ENCODE measurements at places on chromosomes 16 and 17. TPM values are rescaled to one million over a fixed set of nuclear protein-coding genes. Genes with fewer than 3 reads are reported as not detected.

Gene ACOX1
- 61.3 TPM for total RNA-seq

GRCh38 chr17:37274461-37274860 lies 101.3 kb upstream of the C17orf78 start:
- no peak for DNase-seq
- H3K4me3 ChIP-seq: no peak overlapping the region
- H3K27me3 ChIP-seq: no peaks in the 10 kb centered on the region
- peaks cover 21% of the 10 kb centered on the region for H3K36me3 ChIP-seq

DNA sequence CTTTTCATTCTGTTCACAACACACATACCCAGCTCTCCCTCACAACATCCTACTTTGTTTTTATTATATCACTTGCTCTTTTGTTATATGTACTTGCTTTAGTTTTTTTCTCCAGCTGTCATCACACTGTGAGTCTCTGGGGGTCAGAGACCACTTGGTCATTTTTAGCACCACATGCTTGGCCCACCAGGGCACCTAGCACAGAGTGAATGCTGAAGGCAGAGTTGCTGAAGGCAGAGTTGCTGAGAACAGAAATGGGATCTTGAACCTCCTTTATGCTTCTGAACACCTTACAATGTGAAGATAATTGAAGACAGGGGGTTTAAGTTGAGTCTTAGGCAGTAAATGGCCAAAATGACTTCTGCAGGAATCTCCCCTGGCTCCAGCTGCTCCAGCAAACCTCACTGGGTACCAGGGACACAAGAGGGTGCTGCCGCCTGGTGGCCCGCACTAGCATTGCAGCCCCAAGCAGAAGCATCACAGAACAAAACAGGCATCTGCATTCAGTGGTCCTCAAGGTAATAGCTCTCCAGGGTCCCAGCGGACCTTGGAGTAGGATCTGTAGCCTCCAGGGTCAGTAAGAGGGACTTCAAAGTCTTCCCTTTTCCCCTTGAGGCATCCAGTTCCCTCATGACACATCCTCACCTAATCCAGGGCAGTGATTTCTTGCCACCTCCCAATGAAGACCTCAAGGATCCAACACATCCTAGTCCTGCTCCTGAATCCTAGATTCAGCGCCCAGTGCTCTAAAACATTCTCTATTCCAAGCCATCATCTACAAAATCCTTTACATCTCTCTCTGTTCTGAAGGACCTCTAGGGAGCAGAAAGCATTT lies 1972.6 kb downstream of the TP53TG3F start:
- no peaks in the 10 kb centered on the region for H3K27me3 ChIP-seq
- no peaks in the 10 kb centered on the region for H3K4me1 ChIP-seq
- DNase-seq: no peak
- H3K36me3 ChIP-seq: no peaks in the 10 kb centered on the region
- no peak overlapping the region for H3K27ac ChIP-seq

DNA sequence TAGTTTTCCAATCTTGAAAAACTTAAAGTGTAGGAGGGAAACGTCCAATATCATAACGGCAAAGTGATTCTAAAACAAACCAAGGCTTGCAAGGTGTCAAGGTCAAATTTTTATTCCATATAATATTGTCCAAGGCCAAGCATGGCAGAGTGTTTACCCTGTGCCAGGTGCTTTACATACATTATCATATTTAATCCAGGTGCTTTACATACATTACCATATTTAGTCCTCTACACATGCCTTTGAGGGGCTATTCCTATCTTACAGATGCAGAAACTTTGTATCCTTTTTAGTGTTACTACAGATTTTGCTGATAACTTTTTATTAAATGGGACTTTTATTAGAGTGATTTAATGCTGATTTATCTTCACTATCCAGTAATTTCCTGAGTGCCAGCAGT lies 23.9 kb downstream of the MAF start:
- no peak overlapping the region for H3K4me3 ChIP-seq
- H3K36me3 ChIP-seq: no peaks in the 10 kb centered on the region
- no peak overlapping the region for H3K27ac ChIP-seq
- no peak for DNase-seq

DNA sequence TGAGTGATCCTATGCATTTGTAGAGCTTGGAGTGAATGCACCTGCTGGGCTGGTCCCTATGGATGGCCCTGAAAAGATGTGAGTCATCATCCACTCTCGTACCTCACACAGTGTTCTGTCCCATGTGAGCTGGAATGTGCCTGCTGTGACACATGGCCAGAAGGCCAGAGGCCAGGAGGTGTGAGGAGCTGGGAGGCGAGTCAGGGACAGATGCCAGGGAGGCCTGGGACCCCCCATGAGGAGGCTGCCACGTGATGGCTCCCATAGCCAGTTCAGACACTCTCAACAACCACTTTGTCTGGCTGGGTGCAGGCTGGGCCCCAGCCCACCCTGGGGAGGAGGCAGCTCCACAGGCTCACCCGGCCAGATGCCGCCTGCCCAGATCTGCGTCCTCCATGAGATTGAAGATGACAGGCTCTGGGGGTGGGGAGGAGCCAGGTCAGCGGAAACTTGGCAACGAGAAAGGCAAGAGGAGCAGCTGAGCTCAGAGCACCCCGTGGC lies 168.8 kb downstream of the C16orf78 start:
- H3K27ac ChIP-seq: no peak overlapping the region
- no peak for DNase-seq
- peaks cover 6% of the 10 kb centered on the region for H3K4me1 ChIP-seq
- H3K27me3 ChIP-seq: no peaks in the 10 kb centered on the region
- H3K36me3 ChIP-seq: no peaks in the 10 kb centered on the region

DNA sequence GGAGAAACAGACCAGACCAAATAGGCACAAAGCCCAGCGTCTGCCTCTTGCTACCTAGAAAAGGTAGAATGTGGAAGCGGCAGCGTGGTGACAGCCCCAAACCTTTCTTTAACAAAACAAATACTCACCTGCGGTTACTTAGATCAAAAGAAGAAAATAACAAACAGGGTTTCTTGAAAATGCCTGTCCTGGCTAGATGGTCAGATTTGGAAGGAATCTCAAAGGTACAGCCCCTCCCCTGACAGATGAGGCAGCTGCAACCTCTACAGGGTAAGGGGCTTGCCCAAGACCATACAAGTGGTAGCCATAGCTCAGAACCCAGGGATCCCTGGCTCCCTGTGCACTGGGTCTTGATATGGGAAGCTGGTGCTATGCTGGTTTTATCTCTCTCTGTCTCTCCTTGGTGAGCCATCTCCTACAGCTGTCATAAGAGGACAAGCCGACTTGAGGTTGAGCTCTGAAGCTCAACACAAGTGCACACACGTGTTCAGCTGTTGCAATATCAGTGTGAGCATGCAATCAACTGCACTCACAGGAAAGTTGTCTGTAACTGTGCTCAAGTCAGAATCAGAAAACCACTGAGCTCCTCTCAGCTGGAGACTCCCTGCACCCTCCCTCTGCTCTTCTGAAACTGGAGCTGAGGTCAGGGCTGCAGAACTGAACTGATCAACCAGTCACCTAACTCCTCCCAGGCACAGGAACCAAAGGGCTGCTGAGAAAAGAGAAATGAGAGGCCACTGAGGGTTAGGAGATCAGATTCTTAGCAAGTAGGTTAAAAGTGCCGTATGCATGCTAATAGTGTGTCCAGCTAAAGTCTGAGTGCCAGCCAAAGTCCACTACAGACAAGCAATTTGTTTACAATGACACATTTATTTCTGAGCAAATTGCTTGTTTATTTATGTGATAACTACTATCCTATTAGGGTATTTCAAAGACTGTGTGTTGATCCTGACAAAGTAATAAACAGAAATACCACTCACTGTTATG lies 6.1 kb upstream of the RNF157 start:
- no peak overlapping the region for H3K27ac ChIP-seq
- no peak for DNase-seq
- H3K4me1 ChIP-seq: no peaks in the 10 kb centered on the region

Gene TCAP
- 1.4 TPM for total RNA-seq

GRCh38 chr17:2412561-2413021 lies 11.7 kb upstream of the MNT start:
- no peaks in the 10 kb centered on the region for H3K27me3 ChIP-seq
- H3K36me3 ChIP-seq: peaks cover 5% of the 10 kb centered on the region
- H3K4me1 ChIP-seq: peaks cover 13% of the 10 kb centered on the region
- DNase-seq: no peak
- H3K27ac ChIP-seq: no peak overlapping the region

Gene GGT6
- not detected for total RNA-seq

DNA sequence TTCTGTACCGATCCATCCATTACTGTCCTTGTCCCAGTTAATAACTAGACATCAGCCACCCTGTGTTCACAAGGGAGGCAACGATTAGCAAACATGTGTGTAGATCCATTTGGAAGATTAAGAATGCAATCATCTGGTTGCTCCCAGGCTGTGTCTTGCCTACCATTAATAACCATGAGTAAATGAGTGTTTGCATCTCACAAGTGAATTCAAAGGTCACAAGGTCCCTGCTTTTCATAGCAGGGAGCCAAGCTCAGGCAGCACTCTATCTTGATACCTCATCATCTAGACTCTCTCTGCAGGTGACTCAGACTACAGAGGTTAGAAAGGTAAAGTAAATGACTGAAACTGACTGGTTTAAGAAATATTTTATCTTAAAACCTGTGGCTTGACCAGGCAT lies 25.3 kb downstream of the VWA3A start:
- H3K4me3 ChIP-seq: no peak overlapping the region
- H3K27ac ChIP-seq: no peak overlapping the region

DNA sequence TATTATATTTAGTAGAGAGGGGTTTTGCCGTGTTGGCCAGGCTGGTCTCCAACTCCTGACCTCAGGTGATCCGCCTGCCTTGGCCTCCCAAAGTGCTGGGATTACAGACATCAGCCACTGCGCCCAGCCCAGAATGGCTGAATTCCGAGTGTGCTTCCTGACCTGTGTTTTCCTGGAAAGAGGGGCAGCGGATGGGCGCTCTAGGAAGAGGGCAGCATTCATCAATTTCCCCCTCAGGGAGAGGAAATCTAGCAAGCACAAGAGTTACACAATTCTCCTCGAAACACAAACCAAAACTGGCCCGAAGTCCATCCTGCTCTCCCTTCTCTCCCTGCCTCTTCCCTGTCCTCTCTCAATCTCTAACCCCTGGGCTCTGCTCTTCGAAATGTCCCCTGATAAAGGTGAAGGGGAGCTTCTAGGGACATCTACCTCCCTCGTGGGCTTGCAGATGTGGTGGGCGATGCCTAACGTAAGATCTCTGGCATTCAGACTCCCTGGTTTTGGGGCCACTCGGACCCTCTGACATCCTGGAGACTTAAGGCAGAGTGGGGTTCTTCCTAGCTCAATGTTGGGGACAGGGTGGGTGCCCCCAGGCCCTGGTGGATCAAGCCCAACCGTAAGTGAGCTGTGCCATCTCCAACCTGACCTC lies 1.0 kb downstream of the IL27 start:
- no peak for DNase-seq
- no peaks in the 10 kb centered on the region for H3K4me1 ChIP-seq
- H3K27ac ChIP-seq: no peak overlapping the region
- H3K27me3 ChIP-seq: peaks cover 7% of the 10 kb centered on the region
- H3K4me3 ChIP-seq: no peak overlapping the region

Gene TNK1
- 1.6 TPM for total RNA-seq

DNA sequence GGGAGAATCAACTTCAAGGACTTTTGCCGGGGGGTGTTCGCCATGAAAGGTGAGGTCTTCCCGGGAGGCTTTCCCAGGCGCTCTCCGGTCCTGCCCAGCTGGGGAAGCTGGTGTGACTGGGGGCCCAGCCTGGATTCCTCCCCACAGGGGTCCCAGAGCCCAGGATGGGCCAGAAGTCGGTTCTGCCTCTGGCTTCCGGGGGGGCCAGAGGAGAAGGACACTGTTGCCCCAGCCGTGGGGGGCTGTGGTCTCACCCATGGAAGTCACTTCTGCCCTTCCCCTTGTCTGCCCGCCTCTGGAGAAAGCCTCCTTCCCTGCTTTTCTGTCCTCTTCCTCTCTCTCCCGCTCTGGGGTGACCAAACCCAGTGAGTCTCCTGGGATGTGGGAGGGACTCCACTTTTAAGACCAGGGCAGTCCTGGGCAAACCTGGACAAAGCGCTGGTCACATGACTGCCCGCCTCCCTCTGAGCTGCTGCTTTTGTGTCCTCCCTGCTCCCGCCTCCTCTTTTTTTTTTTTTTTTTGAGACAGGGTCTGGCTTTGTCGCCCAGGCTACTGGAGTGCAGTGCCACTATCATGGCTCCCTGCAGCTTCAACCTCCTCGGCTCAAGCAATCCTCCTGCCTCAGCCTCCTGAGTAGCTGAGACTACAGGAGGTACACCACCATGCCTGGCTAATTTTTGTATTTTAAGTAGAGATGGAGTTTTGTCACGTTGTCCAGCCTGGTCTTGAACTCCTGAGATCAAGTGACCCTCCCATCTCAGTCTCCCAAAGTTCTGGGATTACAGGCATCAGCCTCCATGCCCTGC lies 40.6 kb downstream of the RAB11FIP4 start:
- no peaks in the 10 kb centered on the region for H3K4me1 ChIP-seq
- DNase-seq: no peak
- H3K4me3 ChIP-seq: no peak overlapping the region
- H3K27ac ChIP-seq: no peak overlapping the region

DNA sequence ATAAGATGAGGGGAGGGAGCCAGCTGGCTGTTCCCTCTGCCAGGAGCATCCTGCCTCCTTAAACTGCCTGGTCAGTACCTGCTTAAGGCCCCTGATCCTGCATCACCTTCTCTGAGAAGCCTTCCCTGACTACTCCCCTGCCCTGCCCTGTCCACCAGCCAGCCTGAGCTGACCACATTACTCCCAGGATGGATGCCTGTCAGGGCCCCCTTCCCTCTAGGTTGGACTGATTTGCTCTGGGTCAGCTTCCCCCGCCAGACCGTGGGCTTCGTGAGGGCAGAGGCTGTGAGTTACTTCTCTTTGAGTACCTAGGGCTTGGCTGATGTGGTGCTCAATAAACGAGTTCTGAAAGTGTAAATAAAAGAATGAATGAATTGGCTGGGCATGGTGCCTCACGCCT lies 63.3 kb downstream of the WSB1 start:
- DNase-seq: no peak
- no peak overlapping the region for H3K4me3 ChIP-seq

GRCh38 chr17:77364381-77364911 lies 223.7 kb downstream of the SEC14L1 start:
- H3K36me3 ChIP-seq: no peaks in the 10 kb centered on the region
- no peak overlapping the region for H3K4me3 ChIP-seq
- no peak for DNase-seq
- H3K4me1 ChIP-seq: peaks cover 41% of the 10 kb centered on the region

Gene TP53TG3C
- total RNA-seq: not detected

- peak; percentile 2 for DNase-seq
- H3K27ac ChIP-seq: no peak overlapping the region
- H3K4me3 ChIP-seq: no peak overlapping the region
- H3K27me3 ChIP-seq: no peaks in the 10 kb centered on the region
- no peaks in the 10 kb centered on the region for H3K4me1 ChIP-seq
These were observed 612.3 kb upstream of the EEF2KMT start for GRCh38 chr16:5709889-5710288.

Gene ST6GALNAC2
- total RNA-seq: not detected
